ENCODE measurements at places on chromosomes 6 and 20.

- DNase-seq: peak; percentile 62
Observed at GRCh38 chr20:62606551-62607201, 35.6 kb upstream of the SLCO4A1 start.

GRCh38 chr20:20668639-20669038 lies 43.8 kb downstream of the RALGAPA2 start:
- no peak for DNase-seq

GRCh38 chr6:28336284-28337120 lies 554 bp upstream of the ZSCAN31 start:
- peak; percentile 23 for DNase-seq

DNA sequence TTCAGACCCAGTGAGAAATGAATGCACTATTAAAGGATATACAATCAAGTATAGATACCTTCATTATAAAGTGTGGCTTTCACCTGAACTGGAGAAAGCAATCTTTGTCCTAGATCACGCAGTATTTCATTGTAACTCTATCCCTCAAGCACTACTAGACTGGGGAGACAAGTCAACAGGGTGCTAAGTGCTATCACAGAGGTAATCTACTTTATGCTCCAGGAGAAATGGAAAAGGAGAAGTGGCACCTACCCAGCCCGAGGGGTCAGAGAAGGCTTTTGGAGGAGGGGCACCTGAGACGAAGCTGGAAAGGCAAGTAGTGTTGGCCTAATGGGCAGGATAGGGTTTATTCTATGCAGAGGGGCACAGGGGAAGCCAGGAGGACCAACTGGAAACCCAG lies 17.1 kb downstream of the ZHX3 start:
- no peak for DNase-seq
